ENCODE measurements at places on chromosomes 2 and 18.
A peak's percentile ranks its signal among the peaks of the same experiment; 100 is the strongest.

- DNase-seq = no peak
Measured at GRCh38 chr2:120565095-120565460, 170.6 kb upstream of the GLI2 start.

DNA sequence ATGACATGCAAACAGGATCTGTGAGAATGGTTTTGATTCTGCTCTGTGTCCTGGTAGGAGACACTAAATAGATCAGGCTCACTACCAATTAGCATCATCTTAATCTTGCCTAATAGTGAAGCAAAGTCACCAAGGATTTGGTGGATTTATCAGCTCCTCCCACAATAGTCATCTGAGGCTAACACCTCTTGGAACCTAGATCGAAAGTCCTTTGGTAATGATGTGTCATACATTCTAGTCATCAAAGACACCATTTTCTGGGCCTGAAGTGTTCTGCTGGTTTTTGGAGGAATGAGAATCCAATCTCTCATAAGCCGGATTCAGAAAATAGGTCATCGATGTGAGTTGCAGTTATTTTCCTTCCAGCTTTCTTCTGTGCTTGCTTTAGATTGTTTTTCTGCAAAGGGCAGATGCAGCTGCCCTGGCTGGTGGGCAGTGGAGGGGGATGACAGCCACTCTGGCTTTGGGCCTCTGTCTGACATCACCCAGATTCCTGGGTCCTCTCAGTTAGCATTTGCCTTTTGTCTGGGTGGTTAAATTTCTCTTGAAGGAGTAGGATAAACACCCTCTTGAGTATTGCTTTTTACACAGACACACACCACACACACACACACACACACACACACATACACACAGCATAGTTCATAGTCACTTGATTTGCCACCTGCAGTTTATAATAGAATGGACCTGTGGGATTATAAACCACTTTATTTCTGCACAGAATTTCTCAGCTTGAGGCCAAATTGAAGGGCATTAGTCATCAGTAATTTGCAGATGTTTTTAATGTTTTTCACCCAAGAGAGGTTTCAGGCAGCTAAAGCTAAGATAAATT is at the start of gene MYO3B:
TSS of gene MYO3B (plus strand) at position 198 of the 832 bp plus-strand sequence. CDS start at position 339, 141 bp downstream.
- no peak for DNase-seq

DNA sequence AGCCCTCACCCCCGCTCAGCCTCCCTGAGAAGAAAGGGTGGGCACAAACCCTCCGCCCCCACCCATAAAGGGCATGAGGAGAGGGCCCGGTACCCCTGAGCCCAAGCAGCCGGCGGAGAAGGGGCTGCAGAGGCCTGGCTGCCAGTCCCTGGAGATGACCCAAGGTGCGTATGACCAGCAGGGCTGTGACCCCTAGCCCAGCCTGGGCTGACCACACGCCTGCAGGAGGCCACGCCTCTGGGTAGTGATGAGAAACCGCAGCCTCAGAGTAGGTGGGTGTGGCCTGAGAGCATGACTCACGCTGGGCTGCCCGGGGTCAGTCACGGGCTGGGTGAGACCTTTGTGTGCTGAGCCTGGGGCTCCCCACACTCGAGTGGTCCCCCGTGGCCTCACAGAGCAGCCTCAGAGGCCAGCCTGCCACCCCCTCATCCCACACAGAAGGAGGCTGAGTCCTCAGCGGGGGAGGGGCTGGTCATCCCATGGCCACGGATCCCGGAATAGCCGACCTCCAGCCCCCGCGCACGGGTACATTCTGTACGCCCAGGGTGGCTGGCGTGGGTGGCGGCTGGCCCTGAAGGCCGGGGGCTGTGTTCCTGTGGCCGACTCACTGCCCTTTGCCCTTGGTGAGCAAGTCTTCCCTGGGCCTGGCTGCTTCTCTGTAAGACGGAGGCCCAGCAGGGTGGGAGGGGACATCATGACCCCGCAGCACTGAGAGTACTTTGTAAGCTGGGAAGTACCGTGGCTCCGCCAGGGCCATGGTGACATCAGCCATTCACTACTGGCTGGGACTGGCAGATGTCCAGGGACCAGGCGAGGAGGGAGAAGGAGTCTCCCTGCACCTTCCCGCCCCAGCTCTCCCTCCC is 110.8 kb upstream of the OTOS start:
- DNase-seq = peak; percentile 51

GRCh38 chr2:230868161-230868946 is 3.6 kb downstream of the ITM2C start:
- no peak for DNase-seq

DNA sequence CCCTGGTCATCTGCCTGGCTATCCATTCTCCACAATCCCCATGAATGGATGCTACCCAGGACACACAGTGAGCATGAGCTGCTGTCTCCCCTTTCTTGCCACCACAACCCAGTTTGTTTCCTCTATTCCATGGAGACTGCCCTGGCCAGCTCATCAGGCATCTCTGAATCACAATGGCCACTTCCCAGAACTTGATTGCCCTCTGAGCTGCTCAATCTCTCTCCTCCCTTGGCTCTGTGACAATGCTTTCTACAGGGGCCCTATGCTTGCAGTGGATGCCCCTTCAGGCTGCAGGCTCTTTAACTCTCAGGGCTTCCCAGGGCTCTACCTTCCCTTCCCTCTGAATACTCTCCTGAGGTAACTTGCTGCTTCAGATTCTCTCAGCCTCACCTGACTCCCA is 14.4 kb upstream of the SLC4A5 start:
- DNase-seq = no peak

DNA sequence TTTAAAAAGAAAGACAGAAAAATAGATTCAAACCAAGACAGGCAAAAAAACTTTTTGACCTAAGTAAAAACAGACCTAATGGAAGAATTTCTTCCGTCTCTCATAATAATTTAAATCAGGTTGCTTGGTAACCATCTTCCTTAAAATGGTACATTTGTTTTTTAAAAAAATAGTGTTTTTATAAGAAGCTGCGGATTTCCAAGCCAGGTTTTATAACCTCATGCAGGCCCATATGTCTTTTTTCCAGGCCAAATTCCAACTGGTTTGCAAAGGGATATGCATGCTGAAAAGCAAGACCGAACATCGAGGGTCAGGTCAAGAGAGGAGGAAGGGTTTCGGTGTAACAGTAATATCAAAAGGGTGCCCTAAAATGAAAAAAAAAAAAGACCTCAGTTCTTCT is 172.9 kb downstream of the MAIP1 start:
- DNase-seq = no peak

DNA sequence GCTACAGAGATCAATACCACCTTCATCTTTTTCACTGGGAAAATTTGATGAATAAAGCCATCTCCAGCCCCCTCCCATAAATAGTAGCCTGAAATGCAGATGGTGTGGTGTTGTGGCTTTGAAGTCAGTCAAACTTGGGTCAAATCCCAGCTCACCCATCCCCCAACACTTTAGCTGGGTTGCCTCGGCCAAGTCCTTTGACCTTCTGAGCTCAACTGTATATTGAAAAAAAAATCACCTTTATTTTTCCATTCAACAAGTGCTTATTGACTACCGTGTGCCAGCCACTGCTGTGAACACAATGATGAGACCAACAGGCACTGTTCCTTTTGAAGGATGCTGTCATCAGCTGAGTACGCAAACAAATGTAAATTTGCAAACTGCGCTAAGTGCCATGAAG is 35.1 kb upstream of the NTSR2 start:
- no peak for DNase-seq

DNA sequence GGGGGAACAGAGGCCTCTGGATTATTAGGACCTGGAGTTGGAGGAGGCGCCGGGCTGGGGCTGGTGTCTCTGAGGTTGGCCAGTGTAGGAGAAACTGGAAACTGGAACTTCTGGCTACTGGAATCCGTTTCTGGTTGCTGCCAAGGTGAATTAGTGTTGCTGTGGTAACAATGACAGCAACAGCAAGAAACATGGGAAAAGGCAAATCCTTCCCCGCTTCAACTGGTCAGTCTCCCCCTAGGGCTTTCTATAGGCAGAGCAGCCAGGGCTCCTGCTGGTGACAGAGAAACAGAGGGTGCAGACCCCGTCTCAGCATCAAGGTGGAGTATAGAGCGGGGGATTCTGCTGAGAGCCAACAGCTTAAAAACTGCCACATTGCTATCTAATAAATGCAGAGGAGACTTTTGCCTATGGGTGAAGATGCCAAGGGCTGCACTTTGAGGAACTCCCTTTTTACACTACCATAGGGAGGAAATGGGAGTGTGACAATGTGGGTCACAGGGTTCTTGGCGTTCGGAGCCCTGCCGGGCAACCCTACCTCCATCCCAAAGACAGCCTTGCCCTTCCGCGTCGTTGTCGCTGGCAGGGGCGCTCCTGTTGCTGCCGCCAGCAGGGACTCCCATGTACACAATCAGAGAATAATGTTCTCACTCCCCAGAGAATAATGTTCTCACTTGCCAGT is 81.4 kb upstream of the CABLES1 start:
- peak; percentile 43 for DNase-seq

DNA sequence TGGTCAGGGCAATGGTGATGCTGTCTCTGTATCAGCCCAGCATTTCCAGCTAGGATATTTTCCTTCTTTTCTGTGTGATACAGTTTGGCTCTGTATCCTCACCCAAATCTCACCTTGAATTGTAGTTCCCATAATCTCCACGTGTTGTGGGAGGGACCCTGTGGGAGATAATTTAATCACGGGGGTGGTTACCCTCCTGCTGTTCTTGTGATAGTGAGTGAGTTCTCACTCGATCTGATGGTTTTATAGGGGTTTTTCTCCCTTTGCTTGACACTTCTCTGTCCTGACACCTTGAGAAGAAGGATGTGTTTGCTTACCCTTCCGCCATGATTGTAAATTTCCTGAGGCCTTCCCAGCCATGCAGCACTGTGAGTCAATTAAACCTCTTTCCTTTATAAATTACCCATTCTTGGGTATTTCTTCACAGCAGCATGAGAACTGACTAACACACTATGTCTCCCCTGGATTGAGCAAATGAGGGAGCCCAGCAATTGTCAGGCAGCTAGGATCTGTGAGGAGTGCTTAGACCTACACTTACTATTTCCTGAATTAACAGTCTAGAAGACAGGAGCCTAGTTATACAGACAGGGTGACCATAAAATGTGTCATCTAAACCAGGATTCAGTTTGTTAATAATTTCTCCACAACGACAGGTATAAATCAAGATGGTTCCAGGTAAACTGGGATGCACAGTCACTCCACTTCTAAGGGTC is 6.0 kb downstream of the SCN2A start:
- DNase-seq = no peak

- no peak for DNase-seq
Measured at GRCh38 chr2:175236930-175237329, 55.4 kb upstream of the ATP5MC3 start.
